Nephron progenitor cell (in vitro differentiated cells): ENCODE measurements at places on chromosomes 3 and 15.
A peak's percentile ranks its signal among the peaks of the same experiment; 100 is the strongest.

- no peak for DNase-seq
These were observed 16.5 kb upstream of the TSEN2 start for GRCh38 chr3:12467746-12468145.

GRCh38 chr3:32128936-32129335, 22.5 kb downstream of the GPD1L start:
- no peak for DNase-seq

DNA sequence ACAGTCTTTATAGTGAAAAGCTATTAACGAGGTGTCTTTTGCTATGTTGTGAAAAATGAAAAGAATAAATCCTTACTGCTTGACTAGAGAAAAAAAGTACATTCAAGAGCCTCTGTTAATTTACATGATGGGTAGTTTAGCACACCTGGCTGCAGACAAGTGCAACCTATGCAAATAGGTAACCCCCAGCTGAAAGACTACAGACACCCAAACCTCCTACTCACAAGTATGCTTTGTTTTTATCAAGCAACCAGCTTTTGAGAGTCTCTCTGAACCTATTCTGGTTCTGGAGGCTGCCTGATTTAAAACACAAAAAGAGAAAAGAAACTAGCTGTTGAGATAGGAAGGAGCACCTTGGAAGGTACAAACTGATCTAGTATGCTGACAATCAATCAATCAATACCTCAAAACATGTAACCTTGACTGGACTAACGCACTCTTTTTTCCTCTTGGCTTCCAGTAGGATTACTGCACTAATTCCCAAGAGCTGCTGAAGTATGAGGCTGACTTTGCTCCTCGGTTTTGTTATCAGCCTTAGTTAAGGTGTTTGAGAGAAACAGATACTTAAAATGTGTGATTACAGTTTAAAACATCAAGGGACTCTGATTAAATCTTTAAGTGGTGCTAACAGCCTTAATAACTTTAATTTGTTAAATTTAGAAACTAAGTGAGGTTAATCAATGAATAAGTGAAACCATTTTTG, 63.6 kb downstream of the OSBPL10 start:
- DNase-seq = no peak

DNA sequence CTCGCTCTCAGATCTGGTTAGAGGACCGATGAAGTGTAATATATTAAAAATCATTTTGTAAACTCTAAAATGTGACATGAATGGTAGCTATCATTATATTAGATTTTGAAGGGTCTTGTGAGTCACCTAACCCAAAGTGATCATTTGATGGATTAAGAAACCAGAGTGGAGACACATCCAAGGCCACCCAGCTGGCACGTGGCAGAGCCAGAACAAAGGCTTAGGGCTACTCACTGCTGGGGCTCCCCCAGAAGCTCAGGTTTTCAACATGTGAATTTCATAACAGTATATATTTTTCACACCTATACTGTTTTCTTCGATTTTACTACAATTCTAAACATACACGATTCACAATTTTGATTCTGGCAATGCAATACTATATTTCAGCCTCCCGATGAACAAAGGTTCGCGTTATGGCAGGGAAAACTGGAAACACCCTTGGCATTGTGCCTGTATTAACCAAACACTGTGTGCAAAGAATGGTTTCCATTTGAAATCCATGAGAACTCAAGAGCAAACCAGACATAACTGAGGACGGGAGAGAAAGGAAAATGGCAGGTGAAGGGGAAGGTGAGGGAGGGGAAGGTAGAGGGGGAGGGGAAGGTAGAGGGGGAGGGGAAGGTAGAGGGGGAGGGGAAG, 88.9 kb downstream of the ADAMTS17 start:
- no peak for DNase-seq

DNA sequence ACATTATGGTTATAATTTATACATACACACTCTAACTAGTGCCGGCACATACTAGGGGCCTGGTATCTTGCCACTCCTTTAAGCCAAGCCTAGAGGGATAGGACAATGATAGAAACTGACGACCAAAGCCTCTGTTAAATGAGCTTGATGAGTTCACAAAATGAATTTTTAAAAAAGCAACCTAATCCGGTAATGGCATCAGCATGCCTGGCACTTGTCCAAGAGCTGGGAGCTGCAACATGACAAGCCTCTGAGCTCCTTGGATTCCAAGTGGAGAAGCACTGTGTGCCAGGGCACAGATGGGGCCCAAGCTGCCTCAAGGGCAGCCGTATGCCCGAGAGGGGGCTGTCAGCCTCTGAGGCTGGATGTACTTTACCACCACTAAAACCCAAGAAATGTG, 9.7 kb downstream of the ETV5 start:
- no peak for DNase-seq

- DNase-seq = peak; percentile 29
These were observed 30.9 kb downstream of the MGLL start for GRCh38 chr3:127791221-127791913.

- DNase-seq = no peak
These were observed 127.9 kb downstream of the FMN1 start for GRCh38 chr15:33066584-33066983.

GRCh38 chr3:49803465-49804140, 542 bp downstream of the INKA1 start:
- DNase-seq = peak; percentile 71

- no peak for DNase-seq
These were observed 79.1 kb upstream of the HES1 start for GRCh38 chr3:194056731-194057415.

GRCh38 chr15:90789462-90789861, 72.3 kb downstream of the BLM start:
- DNase-seq = no peak

GRCh38 chr15:89443581-89443980, 52.8 kb downstream of the RHCG start:
- DNase-seq = no peak

- DNase-seq = no peak
These were observed 50.2 kb downstream of the RBMS3 start for GRCh38 chr3:29331035-29331434.

DNA sequence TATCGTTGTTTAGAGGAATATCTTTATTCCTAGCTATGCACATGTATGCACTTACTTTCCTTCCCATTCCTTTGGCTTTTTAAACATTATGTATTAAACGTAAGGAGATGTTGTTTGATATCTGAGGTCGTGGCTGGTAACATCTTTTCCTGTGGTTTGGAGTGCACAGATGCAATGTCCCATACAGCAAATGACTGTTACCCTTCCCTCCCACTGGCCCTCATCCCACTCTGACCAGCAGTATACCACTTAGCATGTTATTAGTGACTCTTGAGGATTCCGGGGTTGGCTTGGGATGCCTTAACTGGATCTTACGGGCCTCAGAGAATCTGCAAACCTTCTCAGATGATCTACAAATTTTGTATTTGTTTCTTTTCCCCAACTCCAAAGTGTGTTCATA, 34.5 kb downstream of the TGFBR2 start:
- DNase-seq = no peak

DNA sequence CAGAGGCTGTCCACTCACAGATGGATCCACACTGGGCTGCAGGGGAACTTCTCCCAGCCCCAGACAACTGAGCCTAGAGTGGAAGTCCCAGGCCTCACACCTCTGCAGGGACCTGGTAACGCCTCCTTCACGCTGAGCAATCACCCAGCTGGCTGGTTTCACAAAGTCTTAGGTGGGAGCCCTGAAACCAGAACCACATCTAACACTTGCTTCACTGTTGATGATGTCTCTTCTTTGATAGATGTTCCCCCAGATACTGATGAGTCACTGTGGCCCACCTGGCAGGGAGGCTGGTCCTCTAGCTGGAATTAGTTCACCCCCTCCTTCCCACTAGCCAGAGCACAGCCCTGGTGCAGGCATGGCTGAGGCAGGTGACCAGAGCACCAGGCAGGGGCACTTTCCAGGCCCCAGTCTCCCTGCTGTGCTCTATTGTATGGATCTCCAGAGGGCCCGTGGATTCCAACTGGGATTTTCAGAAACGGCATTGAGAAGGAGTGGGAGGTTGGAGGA, 33.5 kb downstream of the MYL3 start:
- no peak for DNase-seq

GRCh38 chr3:128270559-128271492, 117.5 kb downstream of the EEFSEC start:
- no peak for DNase-seq

GRCh38 chr15:70284438-70285214, 186.9 kb upstream of the TLE3 start:
- DNase-seq = no peak

DNA sequence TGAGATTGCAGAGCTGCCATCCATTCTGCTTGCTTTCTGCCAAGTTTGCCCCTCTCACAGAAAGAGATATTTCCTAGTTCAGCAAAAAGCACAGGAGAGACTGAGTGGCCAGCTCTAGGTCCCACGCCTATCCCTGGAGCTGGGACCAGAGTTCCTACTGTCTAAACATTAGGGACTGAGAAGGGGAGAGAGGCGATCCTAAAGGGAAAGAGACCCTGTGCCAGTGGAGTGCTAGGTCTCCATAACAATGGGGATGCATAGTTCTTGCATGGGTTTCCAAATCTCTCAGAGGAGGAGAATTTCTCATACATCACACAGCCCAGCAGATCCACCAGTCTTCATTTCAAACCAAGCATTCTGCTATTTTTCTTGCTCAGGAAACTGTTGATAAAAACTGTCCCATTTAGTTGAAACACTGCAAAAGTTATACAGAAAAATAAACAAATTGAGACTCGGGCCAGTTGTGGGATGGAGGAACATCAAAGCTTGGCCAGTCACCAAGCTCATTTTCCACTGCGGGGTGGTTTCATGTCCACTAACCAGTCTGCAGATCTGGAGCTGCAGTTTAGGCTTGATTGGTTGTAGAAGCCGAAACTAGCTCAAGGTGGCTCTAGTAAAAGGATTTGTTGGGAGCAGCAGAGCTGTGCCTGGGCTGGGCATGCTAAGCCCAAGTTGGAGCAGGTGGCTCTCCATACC, 62.7 kb downstream of the EEFSEC start:
- no peak for DNase-seq

DNA sequence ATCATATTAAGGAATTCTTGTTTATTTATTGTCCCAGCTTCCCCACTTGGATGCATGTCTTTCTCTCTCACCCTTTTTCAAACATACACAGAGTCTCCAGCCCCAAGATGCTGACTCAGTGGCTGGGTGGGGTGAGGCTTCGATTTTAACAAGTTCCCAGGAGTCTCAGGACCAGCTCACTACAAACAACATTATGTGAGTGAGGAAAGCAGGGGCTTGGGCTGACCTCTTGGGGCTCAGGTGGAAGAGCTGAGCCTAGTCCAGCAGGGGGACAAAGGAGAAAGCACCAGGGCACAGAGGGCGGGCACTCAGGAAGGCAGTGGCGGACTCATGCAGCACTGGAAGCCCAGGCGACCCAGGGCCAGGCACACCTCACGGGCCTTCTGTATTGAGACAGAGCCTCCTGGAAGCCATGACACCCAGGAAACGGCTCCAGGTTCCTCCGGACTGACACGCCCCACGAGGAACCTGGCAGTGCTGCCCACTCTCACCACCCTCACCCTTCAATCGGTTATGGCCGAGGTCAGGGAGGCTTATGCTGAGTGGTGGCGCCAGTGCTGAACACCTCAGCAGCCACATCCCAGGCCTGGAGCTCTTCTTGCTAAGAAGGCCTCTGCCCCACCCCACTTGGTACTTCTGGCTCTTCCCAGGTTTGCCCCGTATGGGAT, 97.4 kb downstream of the LRIG1 start:
- no peak for DNase-seq
